Right renal pelvis (tissue), 4 donors: ENCODE measurements at places on chromosomes 4 and X. TPM values are rescaled to one million over a fixed set of nuclear protein-coding genes. Genes with fewer than 3 reads are reported as not detected.

GRCh38 chr4:40562681-40563080 is 67.0 kb downstream of the RBM47 start:
- no peak for DNase-seq

DNA sequence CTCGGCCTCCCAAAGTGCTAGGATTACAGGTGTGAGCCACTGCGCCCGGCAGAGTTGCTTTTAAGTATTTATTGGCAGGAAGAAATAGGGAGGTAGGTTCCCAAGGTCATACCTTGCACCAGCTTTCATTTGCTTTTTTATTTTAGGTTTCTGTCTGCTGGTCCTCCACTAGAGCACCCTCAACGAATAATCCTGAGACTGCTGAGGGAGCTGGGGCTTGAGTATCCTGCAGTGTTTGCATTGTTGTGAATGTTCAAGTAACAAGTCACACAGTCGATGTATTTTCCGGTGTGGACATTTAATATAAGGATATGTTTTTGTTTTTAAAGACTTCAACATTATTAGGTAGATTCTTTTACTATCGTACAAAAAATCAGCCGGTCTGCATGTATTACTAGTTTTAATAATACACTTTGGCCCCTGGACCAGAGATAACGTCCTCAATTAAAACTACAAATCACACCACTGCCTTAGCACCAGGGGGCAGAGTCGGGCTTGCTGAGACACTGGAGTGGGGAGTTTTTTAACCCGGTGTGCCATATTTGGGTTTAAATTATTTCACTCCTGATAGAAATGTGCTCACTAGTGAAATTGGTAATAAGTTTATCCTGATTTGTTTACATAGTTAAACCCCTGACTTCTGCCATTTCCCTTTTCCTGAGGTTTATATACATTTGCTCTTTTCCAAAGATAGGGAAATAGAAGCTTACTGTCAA is 11.6 kb downstream of the SMIM20 start:
- no peak for DNase-seq

- no peak for DNase-seq
Measured at GRCh38 chr4:56905796-56906195, 1.9 kb upstream of the REST start.

- no peak for DNase-seq
Measured at GRCh38 chr4:84237008-84237407, 262.1 kb downstream of the NKX6-1 start.

DNA sequence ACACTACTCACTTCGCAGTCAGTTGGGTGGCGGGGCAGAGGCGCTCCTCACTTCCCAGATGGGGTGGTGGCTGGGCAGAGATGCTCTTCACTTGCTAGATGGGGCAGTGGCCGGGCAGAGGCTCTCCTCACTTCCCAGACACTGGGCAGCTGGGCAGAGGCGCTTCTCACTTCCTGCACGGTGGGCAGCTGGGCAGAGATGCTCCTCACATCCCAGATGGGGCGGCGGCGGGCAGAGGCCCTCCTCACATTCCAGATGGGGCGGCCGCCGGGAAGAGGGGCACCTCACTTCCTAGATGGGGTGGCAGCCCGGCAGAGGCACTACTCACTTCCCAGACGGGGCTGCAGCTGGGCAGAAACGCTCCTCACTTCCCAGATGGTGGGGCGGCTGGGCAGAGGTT is 199.8 kb downstream of the RTL9 start:
- DNase-seq = no peak

GRCh38 chrX:105870445-105870844 is 48.1 kb downstream of the NRK start:
- no peak for DNase-seq

CSN1S1 gene
- polyA plus RNA-seq = 0.09 TPM

ACE2 gene
- polyA plus RNA-seq = 70.3 TPM

ARHGEF9 gene
- polyA plus RNA-seq = 39.9 TPM

GRIA2 gene
- 1.3 TPM for polyA plus RNA-seq

SORCS2 gene
- 9.0 TPM for polyA plus RNA-seq

TCEAL5 gene
- 13.2 TPM for polyA plus RNA-seq

NLGN4X gene
- 14.5 TPM for polyA plus RNA-seq
